ENCODE measurements at places on chromosomes 11 and 22.

- DNase-seq: no peak
Observed at GRCh38 chr11:61117168-61117520, 14.9 kb downstream of the CD5 start.

GRCh38 chr11:18088966-18089365 lies 16.9 kb downstream of the SAAL1 start:
- DNase-seq: no peak

DNA sequence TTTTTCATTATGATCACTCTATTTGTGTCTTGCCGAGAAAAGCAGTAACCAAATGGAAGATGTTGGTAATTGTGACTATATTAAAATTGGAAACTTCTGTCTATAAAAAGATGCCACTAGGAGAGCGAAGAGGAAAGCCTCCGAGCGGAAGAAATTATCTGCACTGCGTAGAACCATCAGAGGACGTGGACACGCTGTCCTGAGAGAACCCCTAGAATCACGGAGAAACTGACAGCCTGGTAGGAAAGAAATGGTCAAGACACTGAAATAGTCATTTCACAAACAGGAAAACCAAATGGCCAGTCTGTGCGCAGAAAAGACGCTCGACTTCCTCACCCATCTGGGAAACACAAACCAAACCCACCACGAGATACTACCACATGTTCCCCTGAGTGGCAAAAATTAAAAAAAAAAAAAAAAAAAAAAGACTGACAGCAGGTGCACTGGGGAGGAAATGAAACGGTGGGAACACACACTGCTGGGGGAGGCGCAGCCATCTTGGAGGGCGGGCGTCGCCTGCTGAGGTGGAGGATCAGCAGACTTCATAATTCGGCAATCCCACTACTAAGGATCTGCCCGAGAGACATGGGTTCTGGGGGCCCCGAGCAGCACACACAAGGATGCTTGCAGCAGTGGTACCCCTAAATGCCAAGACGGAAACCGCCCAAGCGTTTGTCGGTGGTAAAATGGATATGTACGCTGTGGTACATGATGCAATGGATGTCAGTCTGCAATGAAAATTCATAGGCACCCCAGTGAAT lies 21.3 kb downstream of the IFITM10 start:
- no peak for DNase-seq

DNA sequence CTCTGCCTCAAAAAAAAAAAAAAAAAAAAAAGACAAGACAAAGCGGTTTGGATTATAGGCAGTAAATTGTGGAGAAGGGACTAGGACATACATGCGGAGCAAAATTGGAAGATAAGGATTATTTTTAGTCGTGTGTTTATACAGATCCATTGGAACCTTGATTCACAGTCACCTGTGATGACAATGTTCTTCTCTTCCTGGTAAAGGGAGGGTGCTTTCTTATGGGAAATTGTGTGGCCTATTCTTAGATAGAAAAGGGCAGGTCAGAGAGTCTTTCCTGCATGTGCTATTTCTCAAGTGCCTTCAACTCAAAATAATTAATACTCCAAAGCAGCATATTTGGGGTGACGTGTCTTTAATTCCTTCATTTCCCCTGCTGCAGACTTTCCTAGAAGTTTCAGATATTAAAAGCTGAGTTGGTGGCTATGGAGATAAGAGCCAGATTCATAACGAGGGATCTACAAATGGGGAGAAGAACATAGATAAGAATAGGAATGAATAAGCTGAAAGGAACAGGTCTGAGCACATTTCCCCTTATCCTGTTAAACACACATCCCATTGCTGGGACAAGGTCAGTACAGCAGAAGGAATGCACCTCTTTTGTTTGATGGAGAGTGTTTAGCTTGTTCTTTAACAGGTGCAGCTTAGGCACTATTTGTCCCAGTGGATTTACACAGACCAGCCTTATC lies 22.5 kb downstream of the GSTT2B start:
- DNase-seq: peak; percentile 22

DNA sequence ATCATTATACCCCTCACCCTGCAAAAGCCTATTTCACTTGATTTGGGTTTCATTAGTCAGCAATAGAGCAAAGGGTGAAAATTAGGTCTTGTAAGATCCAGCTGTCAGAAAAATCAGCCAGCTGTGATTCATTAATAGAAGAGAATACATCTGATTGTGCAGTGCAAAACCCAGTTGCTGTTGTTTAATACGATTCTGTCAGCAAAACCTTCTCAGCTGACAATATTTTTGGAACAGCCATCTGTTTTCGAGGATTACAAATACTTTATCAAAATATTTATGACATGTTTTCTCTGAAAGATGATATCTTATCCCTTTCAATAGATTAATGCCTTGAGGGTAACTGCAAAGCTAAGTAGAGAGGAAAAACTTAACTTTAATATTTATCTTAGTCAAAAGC lies 1354.0 kb upstream of the RAG2 start:
- no peak for DNase-seq

- DNase-seq: no peak
Observed at GRCh38 chr11:14898906-14899305, 6.9 kb upstream of the CYP2R1 start.

DNA sequence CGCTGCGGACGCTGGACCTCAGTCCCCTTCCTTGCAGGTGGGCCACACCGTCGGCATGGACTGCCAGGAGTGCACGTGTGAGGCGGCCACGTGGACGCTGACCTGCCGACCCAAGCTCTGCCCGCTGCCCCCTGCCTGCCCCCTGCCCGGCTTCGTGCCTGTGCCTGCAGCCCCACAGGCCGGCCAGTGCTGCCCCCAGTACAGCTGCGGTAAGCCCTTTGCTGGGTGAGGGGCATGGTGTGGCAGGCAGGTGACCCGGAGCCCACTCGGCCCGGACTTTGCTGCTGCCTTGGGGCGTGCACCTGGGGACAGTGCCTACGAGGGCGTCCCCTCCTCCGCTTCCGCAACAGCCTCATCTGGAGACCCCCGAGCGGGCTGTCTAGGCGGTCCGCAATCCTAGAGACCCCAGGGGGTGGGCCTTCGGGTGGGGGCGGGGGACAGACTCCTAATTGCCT lies 25.4 kb upstream of the MUC5B start:
- no peak for DNase-seq

DNA sequence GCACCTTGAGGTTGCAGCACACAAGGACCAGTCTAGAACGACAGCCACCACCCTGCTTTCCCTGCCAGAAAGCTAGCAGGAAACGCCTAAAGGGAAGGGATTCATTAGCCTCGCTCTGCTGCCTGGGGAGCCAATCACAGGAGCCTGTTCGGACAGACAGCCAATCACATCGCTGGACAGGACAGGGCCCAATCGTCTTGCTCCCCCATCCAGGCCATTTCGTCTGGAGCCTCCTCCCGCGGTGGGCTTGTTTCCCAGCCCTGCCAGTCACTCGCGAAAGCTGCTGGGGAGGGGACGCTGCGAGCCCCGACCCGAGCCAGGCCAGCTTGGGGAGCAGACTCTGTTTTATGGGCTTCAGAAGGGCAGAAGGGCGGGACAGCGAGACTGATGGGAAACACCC lies 79.8 kb upstream of the NCAM1 start:
- DNase-seq: peak; percentile 95

All from DMS53 (cell line).